ENCODE measurements at places on chromosomes 3 and 15. TPM values are rescaled to one million over a fixed set of nuclear protein-coding genes. Genes with fewer than 3 reads are reported as not detected.
A peak's percentile ranks its signal among the peaks of the same experiment; 100 is the strongest.

The CRTAP gene
- 78.4 TPM for total RNA-seq

The GPD1L gene
- total RNA-seq: 12.3 TPM

The IL17RE gene
- total RNA-seq: 0.72 TPM

DNA sequence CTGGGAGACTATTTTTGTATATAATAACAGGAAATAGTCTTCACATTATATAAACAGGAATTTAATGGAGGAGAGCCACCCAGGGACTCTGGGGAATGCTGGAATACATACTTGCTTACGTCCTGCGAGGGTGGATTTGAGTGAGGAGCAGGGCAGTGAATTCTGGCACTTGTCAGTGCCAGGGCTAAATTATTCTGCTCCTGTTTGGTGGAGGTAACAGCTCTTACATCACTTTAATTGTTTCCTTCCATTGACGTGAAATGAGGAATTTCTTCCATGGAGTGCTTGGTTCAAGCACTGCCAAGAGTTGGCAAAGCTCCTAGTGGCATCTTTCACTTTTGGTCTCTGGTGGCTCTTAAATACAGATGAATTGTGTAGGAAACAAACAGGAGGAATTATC, 94.1 kb upstream of the GOLGA8J start:
- no peak overlapping the region for H3K4me3 ChIP-seq
- no peaks in the 10 kb centered on the region for H3K36me3 ChIP-seq
- DNase-seq: no peak

- H3K27me3 ChIP-seq: no peaks in the 10 kb centered on the region
- peaks cover 4% of the 10 kb centered on the region for H3K4me1 ChIP-seq
- peak; percentile 85 for DNase-seq
- no peak overlapping the region for H3K27ac ChIP-seq
- no peak overlapping the region for H3K4me3 ChIP-seq
These were observed 101.1 kb downstream of the DAPK2 start for GRCh38 chr15:63945007-63945788.

DNA sequence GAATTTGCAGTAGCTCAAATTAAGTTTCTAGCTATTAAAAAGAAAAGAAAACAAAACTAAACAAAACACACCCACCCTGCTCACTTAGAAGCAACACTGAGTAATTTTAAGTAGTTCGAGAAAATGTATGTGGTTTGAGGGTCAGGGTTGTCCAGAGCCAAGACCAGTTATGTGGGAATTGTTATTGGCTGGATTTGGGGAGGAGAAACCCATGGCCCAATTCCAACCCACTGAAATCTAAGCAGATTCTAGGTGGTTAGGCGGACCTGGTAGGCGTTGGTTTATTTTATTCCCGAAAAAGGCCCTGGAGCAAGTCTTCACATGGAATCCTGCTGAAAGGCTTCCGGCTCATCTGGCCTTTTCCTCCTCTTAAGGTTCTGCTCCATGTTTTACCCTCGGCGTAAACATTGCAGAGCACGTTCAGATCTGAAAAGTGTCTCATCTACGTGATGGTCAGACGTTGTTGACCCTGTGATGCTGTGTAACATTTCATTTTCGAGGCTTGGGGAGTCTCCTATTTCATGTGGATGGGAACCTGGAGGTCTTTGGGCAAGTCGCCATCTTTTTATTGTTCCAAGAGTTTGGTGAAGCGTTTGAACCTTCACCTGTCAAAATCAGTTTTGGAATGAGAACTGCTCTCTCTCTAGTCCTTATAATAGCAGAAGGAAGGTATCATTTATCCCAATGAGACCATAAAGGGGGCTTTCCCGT, 64.0 kb downstream of the FLNB start:
- DNase-seq: no peak
- H3K27me3 ChIP-seq: no peaks in the 10 kb centered on the region
- peaks cover 2% of the 10 kb centered on the region for H3K36me3 ChIP-seq
- peaks cover 15% of the 10 kb centered on the region for H3K4me1 ChIP-seq
- H3K27ac ChIP-seq: no peak overlapping the region
- no peak overlapping the region for H3K4me3 ChIP-seq

GRCh38 chr3:5058471-5058951, 63.6 kb upstream of the ARL8B start:
- no peak for DNase-seq
- no peaks in the 10 kb centered on the region for H3K36me3 ChIP-seq
- H3K4me1 ChIP-seq: peaks cover 5% of the 10 kb centered on the region
- H3K27ac ChIP-seq: no peak overlapping the region

DNA sequence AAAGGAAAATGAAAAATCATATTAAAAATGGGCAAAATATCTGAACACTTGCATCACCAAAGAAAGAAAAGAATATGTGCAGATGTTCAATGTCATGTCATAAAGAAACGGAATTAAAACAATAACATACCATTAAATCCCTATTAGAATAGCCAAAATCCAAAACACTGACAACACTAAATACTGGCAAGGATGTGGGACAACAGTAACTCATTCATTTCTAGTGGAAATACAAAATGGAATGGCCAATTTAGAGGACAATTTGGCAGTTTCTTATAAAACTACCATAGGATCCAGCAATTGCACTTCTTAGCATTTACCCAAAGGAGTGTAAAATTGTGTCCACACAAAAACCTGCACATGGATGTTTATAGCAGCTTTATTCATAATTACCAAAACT, 542.5 kb upstream of the UBE2E2 start:
- DNase-seq: no peak
- H3K4me1 ChIP-seq: no peaks in the 10 kb centered on the region
- H3K27ac ChIP-seq: no peak overlapping the region
- H3K4me3 ChIP-seq: no peak overlapping the region
- no peaks in the 10 kb centered on the region for H3K36me3 ChIP-seq

- H3K27me3 ChIP-seq: no peaks in the 10 kb centered on the region
- no peak overlapping the region for H3K27ac ChIP-seq
- no peak overlapping the region for H3K4me3 ChIP-seq
These were observed 88.8 kb upstream of the RARB start for GRCh38 chr3:25339225-25339624.

DNA sequence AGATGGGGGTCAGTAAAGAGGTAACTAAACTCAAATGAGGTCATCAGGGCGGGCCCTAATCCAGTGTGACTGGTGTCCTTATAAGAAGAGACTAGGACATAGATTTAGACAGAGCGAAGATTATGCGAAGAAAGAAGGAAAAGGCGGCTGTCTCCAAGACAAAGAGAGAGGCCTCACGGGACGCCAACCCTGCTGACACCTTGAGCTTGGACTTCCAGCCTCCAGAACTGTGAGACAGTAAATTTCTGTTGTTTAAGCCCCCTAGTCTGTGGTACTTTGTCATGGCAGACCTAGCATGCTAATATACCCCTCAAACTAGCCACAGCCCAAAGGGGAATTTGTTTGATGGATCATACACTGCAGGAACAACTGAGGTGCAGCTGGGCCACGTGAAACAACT, 183.0 kb downstream of the ABHD5 start:
- H3K4me1 ChIP-seq: no peaks in the 10 kb centered on the region
- no peak overlapping the region for H3K4me3 ChIP-seq
- H3K36me3 ChIP-seq: no peaks in the 10 kb centered on the region

- H3K4me3 ChIP-seq: peak overlapping the region; percentile 83
- no peak for DNase-seq
- H3K27ac ChIP-seq: peak overlapping the region; percentile 94
- H3K4me1 ChIP-seq: 0 out of 2 replicates have a peak, but pooled peaks cover 4% of the 10 kb centered on the region
These were observed 1.8 kb downstream of the NUSAP1 start for GRCh38 chr15:41334293-41335120.

DNA sequence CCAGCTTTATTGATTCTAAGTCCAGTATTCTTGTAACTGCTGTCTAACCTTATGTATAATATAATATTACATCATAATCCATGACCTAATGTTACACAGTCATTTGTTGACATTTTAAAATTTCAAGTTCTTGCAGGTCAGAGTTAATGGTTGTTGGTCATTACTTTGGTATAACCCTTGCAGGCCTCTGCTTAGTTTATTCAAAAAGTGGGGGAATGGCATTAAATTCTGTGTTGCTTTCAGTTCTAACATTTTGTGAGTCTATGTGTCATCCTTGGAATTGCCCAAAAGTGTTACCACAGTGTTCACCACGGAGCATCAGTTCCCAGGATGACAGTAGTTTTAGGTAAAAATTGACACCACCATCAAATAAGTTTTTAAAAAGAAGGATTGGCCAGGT, 174.8 kb upstream of the BCL6 start:
- H3K27me3 ChIP-seq: peaks cover 4% of the 10 kb centered on the region
- no peak overlapping the region for H3K4me3 ChIP-seq
- no peaks in the 10 kb centered on the region for H3K36me3 ChIP-seq

- peaks cover 8% of the 10 kb centered on the region for H3K27me3 ChIP-seq
These were observed 195.6 kb downstream of the RPLP1 start for GRCh38 chr15:69648212-69648611.

GRCh38 chr3:196525141-196525540, 10.0 kb upstream of the SMCO1 start:
- no peaks in the 10 kb centered on the region for H3K36me3 ChIP-seq
- H3K4me3 ChIP-seq: no peak overlapping the region
- H3K27me3 ChIP-seq: no peaks in the 10 kb centered on the region

DNA sequence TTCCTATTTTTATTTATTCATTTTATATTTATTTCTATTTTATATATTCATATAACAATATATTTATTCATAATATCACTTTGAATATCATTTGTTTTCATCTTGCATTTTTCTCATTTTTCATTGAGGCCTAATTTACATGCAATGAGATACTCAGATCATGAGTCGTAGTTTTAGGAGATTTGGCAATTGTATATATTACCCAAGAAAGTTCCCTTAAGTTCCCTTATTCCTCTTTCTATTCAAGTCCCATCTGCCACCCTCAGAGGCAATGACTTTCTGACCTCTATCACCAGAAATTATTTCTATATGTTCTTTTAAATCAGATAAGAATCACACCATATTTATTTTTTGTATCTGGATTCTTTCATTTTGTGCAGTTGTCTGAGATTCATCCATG, 329.1 kb upstream of the TPRG1 start:
- no peaks in the 10 kb centered on the region for H3K27me3 ChIP-seq
- H3K27ac ChIP-seq: no peak overlapping the region
- H3K36me3 ChIP-seq: no peaks in the 10 kb centered on the region
- no peaks in the 10 kb centered on the region for H3K4me1 ChIP-seq
- DNase-seq: no peak
- H3K4me3 ChIP-seq: no peak overlapping the region

DNA sequence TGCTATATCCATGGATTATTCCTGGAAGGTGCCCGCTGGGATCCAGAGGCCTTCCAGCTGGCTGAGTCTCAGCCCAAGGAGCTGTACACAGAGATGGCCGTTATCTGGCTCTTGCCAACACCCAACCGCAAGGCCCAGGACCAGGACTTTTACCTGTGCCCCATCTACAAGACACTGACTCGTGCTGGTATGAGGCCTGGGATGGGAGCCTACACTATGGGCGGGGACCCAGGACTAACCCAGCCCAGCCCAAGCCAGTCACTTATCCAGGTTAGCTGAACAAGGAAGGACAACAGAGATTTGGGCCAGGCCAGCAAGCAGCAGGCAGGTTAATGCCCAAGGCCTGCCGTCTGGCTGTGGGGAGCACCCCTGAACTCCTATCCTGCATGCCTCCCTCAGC, 45.3 kb downstream of the SEMA3G start:
- no peak for DNase-seq
- H3K27me3 ChIP-seq: no peaks in the 10 kb centered on the region
- H3K36me3 ChIP-seq: peaks cover 36% of the 10 kb centered on the region
- no peak overlapping the region for H3K4me3 ChIP-seq
- H3K27ac ChIP-seq: no peak overlapping the region

DNA sequence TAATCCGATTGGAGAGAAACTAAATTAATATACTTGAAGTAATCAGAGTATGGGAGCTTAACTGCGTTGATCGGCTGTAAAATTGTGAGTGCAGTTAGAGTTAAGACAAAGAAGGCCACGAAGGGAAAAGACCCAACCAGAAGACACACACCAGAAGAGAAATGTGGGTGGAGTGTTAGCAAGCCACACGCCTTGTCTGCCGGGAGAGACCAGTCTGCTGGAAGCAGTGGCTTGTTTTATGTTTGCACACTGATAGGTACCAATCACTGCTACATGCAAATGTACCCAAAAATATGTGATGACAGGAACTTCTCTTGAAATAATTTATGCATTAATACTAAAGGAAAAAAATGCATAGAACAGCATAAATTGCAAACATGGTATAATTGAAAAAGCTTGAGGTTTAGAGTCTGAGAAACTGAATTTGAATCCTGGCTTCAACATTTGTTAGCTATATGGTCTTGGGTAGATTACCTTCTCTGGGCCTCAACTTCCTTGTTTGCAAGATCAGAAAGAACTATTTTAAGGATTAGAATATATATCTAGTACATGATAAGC, 23.1 kb downstream of the EEFSEC start:
- H3K4me3 ChIP-seq: no peak overlapping the region
- no peaks in the 10 kb centered on the region for H3K4me1 ChIP-seq
